T1000 (cell line): ENCODE measurements at places on chromosomes 11 and 22.
A peak's percentile ranks its signal among the peaks of the same experiment; 100 is the strongest.

- DNase-seq = no peak
These were observed 89.2 kb downstream of the MPPED2 start for GRCh38 chr11:30496935-30497334.

GRCh38 chr11:69215216-69215615 is 59.5 kb downstream of the SMIM38 start:
- no peak for DNase-seq

- no peak for DNase-seq
These were observed 1.0 kb upstream of the FNBP4 start for GRCh38 chr11:47768101-47768612.

- peak; percentile 16 for DNase-seq
These were observed 3.2 kb downstream of the CTSD start for GRCh38 chr11:1760351-1761109.

- no peak for DNase-seq
These were observed 9.1 kb downstream of the DENND6B start for GRCh38 chr22:50317674-50318073.

- no peak for DNase-seq
These were observed 2.9 kb downstream of the KIRREL3 start for GRCh38 chr11:126997641-126998040.

- no peak for DNase-seq
These were observed 69.8 kb downstream of the EFCAB6 start for GRCh38 chr22:43742154-43742950.

DNA sequence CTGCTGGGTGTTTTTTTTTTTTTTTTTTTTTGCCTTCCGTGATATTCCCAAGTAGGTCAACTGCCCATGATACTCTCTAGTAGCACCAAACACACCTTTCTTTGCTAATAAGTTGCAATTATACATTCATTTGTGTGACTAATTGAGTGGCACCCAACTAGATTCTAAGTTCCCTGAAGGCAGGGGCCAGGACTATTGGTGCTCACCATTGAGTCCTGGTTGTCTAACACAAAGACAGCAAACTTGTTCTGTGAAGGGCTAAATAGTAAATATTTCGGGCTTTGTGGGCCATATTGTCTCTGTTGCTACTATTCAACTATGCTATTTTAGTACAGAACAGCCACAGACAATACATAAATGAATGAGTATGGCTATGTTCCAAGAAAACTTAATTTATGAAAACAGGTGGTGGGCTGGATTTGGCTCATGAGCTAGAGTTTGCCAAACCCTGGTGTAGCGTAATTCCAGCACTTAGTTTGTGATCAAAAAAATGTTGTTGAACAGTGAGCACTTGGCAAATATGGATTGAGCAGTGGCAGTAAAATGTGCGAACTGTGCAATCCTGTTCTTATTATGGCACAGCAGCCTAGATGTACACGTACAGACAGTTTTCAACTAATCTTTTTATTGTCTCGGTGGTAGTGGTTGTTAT is 11.3 kb downstream of the ENDOD1 start:
- DNase-seq = no peak

DNA sequence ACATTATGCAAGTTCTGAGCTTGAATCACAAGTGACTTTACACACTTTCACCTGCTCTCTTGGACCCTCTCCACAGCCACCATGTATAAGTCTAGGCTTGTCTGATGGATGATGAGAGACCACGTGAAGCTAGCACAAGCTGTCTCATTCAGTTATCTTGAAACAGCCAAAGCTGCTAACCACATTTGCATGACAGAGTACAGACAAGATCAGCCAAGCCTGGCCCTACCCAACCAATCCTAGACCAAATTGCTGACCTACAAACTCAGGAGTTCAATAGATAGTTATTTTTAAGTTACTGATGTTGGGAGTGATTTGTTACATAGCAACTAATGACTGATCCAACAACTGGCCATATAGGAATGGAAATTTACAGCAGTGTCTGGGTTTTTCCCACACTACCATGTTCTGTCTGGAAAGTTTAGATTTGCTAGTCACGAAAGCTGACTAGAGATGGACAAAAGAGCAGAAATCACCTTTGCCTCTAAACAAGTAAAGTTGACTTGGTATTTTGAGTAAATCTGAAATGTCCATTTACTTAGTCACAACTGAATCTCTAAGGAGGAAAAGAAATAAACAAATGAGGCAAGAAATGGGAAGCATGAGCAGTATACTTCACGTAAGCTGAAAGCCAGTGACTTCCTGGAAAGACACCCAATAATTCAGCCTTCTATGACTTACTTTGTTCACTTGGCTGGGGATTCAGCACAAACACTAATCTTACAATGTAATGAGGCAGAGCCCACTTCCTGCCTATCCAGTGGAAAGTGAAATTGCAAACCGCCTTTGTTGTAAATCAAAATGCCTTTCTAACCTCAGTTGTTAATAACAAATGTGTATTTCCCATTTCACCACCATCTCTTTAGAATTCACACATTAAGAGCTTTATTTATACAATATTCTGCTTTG is 101.7 kb downstream of the FAM181B start:
- no peak for DNase-seq

DNA sequence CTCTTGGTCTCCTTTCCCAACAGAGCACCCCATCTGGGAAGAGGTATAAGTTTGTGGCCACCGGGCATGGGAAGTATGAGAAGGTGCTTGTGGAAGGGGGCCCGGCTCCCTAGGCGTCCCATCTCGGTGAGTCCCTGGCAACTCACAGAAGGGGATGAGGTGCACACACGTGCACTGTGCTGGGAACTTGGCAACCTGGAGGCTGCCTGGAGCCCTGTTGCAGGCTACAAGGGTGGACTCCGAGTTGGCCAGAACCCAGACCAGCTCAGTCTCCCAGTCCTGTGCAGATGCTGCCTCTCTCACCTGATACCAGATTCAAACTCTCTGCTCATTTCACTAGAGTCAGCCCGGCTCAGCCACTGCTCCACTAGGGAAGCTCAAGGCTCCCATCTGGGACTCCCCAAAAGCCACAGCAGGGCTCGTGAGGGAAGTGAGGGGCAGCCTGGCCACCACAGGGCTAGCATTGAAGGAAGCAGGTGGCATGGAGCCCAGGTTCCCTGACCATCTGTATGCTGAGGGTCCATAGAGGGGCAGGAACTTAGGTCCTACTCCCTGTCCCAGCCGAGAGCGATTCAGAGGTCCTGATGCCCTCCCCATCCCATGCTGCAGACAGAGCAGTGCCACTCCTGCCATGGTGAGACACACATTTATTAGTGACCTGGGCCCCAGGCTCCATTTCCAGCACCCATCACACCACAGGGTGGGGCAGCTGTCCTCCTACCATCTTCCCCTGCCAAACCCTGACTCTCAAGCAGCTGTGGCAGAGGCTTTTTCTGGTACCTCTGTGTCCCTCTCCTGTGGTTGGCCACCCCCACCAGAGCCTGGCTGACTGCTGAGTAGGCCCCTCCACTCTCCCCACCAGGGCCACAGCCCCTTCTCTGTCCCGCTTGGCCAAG is 4.0 kb downstream of the PRR33 start:
- no peak for DNase-seq

GRCh38 chr11:128467610-128468041 is 119.7 kb downstream of the ETS1 start:
- peak; percentile 77 for DNase-seq

GRCh38 chr11:5238486-5238885 is 4.2 kb upstream of the HBD start:
- no peak for DNase-seq

GRCh38 chr11:14638561-14638960 is 5.0 kb upstream of the PDE3B start:
- no peak for DNase-seq

DNA sequence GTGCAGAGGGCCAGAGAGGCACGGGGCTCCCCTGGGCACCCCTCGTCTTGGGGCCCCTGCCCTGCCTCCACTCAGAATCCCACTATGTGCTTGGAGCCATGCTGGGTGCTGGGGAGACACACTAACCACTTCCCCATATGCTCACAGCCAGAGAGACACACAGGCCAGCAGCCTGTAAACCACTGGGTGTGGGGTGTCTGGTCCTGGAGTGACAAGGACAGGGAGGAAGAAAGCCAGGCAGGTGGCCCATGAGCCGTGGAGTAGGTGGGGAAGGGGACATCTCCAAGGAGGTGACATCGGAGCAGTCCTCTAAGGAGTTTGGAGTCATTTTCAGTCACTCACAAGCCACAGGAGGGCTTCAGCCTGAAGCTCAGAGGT is 58.9 kb downstream of the CDKN1C start:
- DNase-seq = no peak

- DNase-seq = no peak
These were observed 35.2 kb upstream of the TFIP11 start for GRCh38 chr22:26547426-26547825.

DNA sequence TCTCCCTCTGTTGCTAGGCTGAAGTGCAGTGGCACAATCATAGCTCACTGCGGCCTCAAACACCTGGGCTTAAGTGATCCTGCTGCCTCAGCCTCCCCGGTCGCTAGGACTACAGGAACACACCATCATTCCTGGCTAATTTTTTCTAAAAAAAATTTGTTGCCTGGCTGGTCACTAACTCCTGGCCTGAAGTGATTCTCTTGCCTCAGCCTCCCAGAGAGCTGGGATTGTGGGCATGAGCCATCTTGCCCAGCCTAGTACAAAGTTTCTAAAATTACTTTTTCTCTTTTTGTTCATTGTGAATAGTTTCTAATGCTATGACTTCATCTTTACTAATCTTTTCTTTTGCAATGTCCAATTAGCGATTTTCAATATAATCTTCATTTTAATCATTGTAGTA is 12.5 kb downstream of the RBM7 start:
- DNase-seq = no peak
